ENCODE measurements at places on chromosomes 6 and 20. TPM values are rescaled to one million over a fixed set of nuclear protein-coding genes. Genes with fewer than 3 reads are reported as not detected.

The SGK1 gene
- total RNA-seq = 53.2 TPM

- no peak for DNase-seq
These were observed 62.0 kb downstream of the TRERF1 start for GRCh38 chr6:42389736-42390135.

The GPR63 gene
- not detected for total RNA-seq

DNA sequence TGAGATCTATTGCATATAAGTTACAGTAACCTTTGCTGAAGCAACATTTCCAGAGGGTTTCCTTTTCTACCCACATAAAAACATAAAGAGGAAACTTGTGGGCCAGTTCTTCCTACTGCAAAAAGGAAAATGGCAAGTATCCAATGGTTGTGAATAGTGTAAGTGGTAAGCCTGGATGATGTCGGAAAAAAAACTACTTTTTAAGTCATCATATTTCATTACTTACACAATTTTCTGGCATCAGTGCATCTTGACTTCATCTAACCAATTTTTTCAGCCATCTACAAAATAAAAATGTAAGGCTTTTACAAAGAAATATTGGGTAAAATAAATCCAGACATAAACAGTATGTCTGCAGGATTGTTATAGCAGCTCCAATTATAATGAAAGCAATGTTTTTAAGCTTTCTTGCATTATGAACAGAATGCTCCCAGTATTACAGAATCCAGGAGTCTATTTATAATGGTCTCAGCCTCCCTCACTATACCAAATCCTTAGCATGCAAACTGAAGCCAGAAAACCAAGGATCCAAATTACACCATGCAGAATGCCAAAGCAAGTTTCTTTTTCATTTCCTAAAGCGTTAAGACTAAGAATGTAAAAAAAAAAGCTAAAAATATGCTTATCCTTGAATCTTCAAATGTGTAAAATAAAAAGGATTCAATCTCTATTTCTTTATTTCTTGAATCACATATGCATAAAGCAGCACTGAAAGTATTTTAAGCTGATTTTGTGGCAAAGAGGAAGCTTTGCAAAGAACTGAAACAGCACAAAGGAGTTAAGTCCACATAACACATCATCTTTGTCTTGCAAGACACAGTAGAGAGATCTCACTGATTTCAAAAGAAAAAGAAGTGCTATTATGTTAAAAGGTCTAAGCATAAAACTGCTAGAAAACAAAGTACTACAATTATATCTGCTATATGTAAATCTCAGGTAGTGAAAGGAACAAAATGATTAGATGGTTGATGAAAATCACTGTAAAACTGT, 126.8 kb upstream of the HMGCLL1 start:
- no peak for DNase-seq

GRCh38 chr6:27141529-27142015, 105.9 kb upstream of the PRSS16 start:
- no peak for DNase-seq

- DNase-seq = peak; percentile 97
These were observed 115.2 kb upstream of the RNF24 start for GRCh38 chr20:4130404-4131189.

- no peak for DNase-seq
These were observed 217.1 kb downstream of the PTPRT start for GRCh38 chr20:42972591-42972990.

DNA sequence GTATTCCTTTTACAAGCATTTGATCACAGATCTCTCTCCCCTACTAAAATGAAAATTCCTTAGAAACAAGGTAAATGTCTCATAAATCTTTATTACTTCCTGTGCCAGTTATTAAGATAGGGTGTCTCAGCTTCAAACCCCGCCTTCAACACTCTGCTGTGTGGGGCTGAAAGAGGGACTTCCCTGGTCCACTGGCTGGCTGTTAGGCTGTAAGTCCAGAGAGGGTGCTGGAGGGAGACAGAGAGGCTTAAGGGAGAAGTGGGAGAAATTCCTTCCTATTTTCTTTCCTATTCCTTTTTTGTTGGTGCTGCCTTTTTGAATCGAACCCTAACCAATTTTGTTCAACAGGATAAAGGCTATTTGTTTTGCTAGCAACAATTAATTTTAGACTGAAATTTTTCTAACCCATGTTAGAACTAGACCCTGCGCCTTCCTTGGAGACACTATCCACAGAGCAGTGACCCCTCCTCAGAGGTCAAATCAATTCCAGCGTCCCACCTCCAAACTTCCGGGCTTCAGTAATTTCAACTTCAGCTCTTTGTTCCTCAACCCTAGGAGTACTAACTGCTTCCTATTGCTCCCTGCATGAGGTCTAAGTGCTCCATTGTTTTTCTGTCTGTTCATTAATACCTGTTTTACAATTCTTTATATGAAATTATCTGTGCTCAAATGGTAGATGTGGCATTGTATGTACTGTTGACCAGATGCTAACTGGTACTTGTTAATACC, 207.5 kb upstream of the OPRM1 start:
- DNase-seq = no peak

DNA sequence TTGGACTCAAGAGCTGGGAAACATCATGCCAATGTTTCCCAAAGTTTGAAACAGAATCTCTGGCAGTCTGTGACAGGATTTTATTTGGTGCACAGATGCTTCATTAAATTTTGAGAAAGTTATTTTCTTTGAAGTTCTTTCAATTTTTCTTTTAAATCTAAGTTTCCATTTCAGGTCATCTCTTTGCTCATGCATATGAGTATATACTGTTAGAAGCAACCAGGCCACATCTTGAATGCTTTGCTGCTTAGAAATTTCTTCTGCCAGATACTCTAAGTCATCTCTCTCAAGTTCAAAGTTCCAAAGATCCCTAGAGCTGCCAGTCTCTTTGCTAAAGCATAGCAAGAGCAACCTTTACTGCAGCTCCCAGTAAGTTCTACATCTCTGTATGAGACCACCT, 59.1 kb upstream of the CCDC28A start:
- no peak for DNase-seq

DNA sequence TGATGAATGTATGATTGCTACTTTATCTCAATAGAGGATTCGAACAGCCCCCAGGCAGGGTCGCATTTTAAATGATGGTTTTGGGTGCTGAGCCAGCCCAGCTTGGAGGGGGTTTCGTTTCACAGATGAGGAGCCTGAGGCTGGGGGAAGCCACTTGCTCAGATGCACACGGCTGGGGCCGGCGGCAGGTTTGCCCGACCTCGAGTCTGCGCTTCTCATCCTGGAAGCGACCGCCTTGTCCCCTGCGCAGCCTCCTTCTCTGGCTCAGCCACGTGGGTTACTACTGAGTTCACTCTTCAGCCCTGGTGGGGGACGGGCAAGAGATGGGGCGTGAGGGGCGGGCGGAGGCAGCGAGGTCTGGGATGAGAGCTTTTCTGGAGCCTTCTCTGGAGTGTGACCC, 25.3 kb downstream of the NTSR1 start:
- DNase-seq = no peak

DNA sequence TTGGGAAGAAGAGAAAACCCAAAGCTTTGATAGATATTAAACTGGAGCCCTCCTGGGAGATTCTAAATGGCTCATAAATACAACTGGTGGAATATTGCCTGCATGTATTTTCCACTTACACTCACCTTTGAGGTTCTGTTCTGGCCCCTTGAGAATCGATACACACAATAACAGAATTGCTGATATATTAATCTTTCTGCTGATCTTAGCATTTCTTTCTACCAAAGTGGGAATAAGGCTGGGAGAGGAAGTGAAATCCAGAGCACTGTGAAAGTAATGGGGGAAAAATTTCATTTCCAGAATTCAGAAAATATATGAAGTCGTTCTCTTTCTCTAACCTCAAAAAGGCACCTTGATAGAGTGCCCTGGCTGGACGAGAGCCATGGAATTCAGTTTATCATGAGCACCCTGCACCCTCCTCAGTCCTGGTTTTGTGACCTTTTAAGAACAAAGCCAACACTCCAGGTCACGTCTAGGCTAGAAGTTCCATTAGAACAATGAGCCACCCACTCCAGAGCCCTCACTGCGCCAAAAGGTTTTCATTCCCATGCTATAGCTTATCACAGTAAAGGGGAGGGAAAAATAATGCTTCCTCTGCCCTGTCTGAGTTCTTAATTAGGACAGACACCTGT, 244.5 kb downstream of the CD83 start:
- no peak for DNase-seq

- no peak for DNase-seq
These were observed 331.3 kb downstream of the RIMS1 start for GRCh38 chr6:72217626-72218025.

The KIF25 gene
- not detected for total RNA-seq

DNA sequence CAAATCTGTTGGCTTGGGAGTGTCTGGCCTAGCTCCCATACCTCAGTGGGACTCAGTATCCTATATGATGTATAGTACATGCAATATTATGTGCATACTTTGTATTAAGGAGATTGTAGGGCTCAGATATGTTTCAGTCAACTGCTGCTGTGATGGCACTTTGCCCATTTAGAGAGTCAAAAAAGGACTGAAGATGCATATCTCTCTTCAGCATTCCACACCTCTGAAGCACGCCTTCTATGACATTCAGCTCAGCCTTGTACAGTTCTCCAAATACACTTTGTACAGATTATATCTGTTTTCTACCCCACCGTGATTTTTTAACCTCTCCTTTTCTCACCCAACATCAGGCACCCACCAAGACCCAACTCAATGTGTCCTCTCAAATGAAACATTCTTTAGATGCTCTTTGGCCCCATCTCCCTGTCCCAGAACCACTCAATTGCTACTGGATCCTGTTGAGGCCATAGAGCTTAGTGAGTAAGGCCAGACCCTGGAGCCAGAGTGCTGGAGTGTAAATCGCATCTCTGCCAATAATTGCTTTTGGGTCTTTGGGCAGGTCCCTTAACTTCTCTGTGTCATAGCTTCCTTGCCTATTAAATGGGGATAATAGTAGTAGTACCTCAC, 15.6 kb downstream of the ENPP1 start:
- DNase-seq = peak; percentile 83

DNA sequence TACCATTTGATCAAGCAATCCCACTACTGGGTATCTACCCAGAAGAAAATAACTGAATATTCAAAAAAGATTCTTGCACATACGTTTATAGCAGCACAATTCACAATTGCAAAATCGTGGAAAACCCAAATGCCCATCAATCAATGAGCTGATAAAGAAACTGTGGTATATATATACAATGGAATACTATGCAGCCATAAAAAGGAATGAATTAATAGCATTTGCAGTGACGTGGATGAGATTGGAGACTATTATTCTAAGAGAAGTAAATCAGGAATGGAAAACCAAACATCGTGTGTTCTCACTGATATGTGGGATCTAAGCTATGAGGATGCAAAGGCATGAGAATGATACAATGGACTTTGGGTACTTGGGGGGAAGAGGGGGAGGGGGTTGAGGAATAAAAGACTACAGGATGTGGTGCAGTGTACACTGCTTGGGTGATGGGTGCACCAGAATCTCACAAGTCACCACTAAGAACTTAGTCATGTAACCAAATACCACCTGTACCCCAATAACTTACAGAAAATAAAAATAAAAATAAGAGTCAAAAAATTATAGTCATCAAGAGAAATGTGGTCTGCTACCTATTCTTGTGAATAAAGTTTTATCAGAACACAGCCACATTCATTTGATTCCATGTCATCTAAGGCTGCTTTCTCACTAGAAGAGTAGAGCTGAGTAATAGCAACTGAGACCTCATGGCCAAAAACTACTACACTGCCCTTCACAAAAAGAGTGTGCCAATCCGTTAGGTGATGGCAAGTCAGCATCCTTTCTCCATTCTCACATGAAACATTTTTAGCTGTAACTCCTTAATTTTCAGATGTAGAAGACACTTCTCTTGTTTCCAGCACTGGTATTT, 8.7 kb upstream of the HUS1B start:
- DNase-seq = no peak

The CDK19 gene
- total RNA-seq = 30.7 TPM

- no peak for DNase-seq
These were observed 67.8 kb downstream of the KLHL32 start for GRCh38 chr6:96992343-96992730.

- no peak for DNase-seq
These were observed 884 bp upstream of the CUTA start for GRCh38 chr6:33418690-33419291.

The PRDM13 gene
- total RNA-seq = not detected

GRCh38 chr6:100453701-100454521, 10.8 kb downstream of the SIM1 start:
- DNase-seq = peak; percentile 26

DNA sequence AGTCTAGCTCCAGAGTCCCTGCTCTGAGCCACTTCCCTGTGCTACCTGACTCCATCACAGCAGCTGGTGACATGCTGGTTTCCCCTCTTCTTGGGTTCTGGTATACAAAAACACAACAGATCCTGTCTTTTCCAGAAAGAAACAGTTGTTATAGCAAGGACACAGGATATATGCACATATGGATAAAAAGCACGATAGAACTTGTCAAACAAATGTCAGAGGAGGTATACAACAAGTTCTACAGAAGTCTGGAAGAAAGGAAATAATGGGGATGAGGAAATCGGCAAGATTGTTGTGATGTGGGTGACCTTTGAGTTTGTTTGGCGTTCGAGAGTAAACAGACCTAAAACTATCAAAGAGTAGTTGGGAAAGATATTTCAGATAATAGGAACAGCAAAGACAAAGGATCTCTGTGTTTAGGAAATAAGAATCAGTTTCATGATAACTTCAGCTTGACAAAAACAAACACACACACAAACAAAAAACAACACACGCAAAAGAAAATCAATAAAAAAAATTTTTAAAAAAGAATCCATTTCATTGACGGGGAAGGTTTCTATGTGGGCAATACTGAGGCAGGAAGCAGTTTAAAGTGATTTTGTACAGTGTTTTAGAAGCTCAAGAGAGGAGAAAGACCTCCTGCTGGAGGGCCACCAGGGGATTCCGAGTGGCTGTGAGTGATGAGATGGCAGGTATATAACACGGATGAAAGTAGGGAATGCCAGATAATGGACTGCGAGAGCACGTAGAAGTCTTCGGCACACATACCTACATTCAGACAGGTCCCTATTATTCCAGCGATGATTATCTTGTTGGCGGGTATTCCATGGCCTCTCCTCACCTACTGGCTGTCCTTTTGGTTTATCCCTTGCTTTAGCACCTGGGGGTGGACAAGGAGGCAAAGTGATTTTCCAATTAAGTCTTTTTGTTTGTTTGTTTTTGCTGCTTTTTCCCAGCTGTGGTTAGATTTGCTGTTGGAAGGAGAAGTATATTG, 174.9 kb downstream of the HS3ST5 start:
- DNase-seq = no peak

DNA sequence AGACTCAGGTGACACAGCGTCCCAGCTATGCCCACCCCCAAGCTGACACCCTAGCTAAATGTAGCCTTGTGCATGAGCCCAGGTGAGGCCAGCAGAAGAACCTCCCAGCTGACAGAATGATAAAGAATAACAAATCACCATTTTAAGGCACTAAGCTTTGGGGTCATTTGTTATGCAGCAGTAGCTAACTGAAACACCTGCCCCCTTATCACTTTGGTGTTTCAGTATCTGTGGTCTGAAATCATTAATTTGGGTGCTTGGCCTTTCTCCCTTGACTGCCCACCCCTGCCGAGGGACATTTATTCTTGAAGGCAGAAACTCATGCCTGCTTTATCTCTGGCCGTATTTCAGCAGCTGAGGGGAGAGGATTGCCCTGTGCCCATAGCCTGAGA, 30.0 kb downstream of the DACT2 start:
- DNase-seq = no peak

All from M059J (cell line).